ENCODE measurements at places on chromosomes 6 and 20.

DNA sequence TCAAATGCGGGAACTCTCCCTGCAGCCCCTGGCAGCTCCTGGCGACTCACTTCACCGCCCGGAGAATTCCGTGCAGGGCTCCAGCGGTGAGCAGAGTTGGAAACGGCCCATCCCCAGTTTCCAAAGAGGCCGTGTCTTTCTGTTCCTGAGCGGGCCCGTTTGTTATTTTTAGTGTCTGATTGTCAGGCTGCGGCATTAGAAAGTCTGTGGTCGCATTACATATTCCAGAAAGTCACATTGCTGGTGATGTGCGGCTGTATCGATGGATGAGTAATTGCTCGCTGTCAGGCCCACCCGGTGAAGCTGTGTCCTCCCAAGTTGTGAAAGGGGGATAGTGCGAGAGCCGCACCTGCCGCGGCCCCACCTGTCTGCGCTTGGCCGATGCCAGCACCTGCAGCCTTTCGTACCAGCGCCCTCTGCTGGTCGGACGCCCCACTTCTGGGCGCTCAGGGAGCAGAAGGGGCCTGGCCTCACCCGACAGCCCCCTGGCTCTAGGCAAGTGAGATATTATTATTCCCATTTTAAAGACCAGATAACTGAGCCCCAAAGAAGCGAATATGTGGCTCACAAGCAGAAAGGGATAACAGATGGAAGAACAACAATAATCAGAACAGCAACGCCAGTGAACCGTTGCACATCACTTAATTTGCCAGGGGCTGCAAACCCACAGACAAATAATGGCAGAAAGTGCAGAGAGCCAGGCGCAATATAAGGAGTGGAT, 244.9 kb downstream of the TSHZ2 start:
- no peak for DNase-seq

- DNase-seq = no peak
These were observed 41.1 kb downstream of the TOX2 start for GRCh38 chr20:43955750-43956191.

DNA sequence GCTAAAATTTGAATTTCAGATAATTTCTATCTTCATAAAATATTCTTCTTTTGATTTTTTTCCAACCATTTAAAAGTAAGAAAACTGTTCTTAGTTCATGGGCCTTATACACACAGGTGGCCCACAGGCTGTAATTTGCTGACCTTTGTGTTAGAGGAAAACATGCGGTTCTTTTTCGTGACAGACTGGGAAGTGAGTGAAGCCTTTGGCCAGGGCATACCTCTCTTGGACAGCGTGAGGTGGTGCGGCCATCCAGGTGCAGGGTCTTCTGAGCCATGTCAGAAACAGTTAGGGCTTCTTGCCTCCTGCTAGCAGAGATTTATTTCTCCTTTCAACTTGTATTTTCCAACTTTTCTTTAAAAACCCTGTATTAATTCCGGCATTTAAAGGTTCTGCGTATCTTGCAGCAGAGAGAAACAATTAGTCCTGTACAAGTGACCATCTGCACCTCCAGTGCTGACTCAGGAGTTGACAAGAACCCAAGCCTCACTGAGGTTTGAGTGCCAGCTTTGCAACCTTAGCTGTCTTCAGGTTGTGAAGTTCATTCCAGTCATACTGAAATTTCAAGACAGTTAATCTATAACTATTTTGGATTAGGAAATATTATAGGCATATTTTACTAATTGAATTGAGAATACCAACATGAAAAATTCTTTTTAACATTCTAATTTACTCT, 177.8 kb downstream of the LY86 start:
- no peak for DNase-seq

DNA sequence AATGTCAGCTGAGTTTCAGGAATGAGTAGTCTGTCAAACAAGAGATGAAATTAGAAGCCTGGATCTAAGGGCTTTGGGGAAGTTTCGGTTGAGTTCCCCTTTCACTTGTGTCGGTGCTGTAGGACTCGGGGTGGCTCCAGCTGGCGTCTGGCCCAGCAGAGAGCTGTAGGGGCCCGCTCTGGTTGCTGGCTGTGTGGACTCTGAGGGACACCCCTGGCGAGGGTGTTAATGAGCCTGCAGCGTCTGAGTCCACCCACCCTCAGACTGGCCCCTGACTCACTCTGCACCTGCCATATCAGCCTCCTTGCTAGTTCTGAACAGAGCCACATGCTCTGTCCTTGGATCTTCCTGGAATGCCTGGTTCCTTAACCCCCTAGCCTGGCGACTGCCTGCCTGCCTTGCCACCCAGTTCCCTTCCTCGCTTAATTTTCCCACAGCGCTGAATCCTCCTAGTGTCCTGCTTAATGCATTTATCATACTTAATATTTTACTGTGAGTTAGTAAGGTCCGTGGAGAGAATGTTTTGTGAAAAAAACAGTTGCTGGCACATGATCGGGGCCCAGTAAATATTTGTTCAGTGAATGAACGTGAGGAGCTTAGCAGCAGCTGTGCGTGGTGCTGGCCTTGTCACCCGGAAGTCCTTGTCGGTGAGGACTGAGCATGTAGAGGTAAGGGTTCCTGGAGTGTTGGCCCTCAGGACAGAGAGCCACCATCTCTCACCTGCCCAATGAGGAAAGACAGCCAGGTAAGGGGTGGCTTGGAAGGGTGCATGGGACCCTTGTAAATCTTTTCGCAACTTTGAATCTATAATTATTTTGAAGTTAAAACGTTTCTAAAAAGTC, 1.6 kb downstream of the DNAJC5 start:
- peak; percentile 9 for DNase-seq

DNA sequence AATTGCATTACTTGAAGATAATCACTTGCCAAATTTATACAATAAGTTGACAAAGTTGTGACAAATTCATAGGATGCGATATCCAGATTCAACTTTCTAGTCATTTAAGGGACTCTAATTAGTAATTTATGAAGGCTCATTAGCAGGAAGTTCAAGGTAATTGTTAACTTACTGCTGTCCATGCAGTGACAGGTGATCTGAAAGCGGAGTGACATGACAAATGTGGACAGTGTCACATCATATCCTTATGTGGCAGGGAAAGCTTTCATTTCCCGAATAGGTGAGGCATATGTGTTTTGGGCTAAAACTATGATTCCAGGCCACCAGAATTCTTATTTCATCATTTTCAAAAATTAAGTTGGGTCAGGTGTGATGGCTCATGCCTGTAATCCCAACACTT, 115.9 kb upstream of the BMP2 start:
- no peak for DNase-seq

GRCh38 chr20:11227602-11228001, 553.8 kb upstream of the JAG1 start:
- no peak for DNase-seq

GRCh38 chr6:56843476-56844349, 111.2 kb upstream of the BEND6 start:
- no peak for DNase-seq

- peak; percentile 30 for DNase-seq
These were observed 197.1 kb upstream of the PLN start for GRCh38 chr6:118350881-118351430.

- DNase-seq = no peak
These were observed 3.9 kb upstream of the KCNS1 start for GRCh38 chr20:45104786-45105185.

Measured in NCI-H2081 treated with DMSO at 0.1 percent for 48 hours (cell line).